NCI-H2227 treated with DMSO at 0.1 percent for 48 hours (cell line): ENCODE measurements at places on chromosomes 2 and 18.
A peak's percentile ranks its signal among the peaks of the same experiment; 100 is the strongest.

DNA sequence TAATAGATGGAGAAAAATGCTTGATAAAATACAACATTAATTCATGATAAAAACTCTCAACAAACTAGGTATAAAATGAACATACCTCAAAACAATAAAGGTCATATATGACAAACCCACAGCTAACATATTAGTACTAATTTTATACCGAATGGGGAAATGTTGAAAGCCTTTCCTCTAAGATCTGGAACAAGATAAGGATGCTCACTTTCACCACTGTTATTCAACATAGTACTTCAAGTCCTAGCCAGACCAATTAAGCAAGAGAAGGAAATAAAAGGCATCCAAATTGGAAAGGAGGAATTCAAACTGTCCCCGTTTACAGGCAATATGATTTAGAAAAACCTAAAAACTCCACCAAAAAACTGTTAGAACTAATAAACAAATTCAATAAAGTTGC, 61.5 kb upstream of the CTIF start:
- no peak for DNase-seq

GRCh38 chr2:26144953-26145680, 27.8 kb upstream of the GAREM2 start:
- DNase-seq: peak; percentile 49

GRCh38 chr2:23761638-23762037, 165.3 kb downstream of the ATAD2B start:
- no peak for DNase-seq

GRCh38 chr18:50287028-50287440, 458 bp downstream of the CXXC1 start:
- no peak for DNase-seq

- DNase-seq: no peak
Measured at GRCh38 chr2:148789059-148789458, 86.0 kb upstream of the KIF5C start.

- DNase-seq: peak; percentile 6
Measured at GRCh38 chr2:4965556-4966320, 726.4 kb upstream of the SOX11 start.

DNA sequence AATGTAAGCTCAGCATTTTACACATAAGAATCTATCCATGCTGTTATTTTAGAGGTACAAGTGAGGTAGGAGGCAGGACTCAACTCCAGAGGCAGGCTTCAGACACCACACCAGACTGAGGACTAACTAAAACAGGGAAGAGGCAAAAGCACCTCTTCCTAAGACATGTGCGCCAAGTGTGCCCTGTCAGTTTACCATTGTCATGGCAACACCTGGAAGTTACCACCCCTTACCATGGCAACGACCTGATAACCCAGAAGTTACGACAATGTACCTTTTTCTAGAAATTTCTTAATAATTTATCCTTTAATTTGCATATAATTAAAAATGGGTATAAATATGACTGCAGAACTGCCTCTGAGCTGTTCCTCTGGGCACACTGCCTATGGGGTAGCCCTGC, 160.1 kb downstream of the FAM124B start:
- no peak for DNase-seq

- no peak for DNase-seq
Measured at GRCh38 chr2:168703926-168704325, 98.5 kb upstream of the NOSTRIN start.

DNA sequence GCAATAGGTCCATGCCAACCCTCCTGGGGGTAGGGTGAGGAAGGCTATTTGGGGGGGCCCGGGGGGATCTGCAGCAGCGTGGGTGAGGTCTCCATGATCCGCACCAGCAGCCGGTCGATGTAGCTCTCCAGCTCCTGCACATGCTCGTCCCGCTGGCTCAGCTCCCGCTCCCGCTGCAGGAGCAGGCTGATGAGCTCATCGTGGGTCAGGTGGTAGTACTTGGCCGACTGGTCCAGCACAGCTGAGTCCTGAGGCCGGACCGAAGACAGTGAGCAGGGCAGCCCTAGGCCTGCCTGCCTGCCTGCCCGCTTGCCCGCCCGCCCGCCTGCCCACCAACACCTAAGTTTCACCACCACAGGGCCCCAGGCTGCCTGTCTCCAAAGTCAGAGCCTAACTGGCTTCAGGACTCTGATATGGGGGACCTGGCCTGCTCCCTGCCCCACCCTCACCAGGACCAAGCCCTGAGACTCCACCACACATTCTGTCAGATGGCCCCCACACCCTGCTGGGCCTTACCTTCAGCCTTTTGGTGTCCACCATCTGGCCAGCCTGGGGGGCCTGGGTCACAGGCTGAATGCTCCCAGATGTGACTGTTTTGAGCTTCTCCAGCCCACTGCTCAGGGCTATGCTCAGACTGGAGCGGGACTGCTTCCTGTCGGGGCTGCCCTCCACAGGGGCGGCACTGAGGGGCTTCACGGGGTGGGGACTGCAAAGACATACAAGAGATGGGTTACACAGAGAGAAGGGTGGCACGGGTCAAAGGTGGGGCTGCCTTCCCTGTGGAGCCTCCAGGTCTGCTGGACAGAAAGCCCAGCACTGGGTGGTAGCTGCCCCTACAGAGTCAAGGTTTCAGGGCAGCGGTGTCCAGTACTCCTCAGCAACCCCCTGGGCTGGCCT, 4.2 kb upstream of the SFXN5 start:
- no peak for DNase-seq

DNA sequence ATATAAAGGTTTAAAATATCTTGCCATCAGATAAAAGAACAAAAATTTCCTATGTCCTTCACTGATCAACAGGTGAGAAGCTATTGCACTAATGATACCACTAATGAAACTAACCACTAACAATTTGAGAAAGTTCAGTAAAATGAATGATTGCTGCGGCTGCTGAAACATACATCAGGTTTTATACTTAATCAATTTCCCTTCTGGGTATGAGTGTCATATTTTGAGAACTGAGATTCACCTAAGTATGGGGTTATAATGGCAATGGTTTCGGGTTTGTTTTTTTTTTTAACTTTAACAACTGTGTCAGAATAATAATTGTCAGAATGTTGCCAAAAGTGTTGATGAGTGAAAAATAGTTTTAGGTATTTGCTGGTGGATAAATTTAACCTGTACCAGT, 151.3 kb upstream of the SLC39A10 start:
- no peak for DNase-seq

GRCh38 chr2:164205347-164205746, 415.9 kb downstream of the GRB14 start:
- no peak for DNase-seq

DNA sequence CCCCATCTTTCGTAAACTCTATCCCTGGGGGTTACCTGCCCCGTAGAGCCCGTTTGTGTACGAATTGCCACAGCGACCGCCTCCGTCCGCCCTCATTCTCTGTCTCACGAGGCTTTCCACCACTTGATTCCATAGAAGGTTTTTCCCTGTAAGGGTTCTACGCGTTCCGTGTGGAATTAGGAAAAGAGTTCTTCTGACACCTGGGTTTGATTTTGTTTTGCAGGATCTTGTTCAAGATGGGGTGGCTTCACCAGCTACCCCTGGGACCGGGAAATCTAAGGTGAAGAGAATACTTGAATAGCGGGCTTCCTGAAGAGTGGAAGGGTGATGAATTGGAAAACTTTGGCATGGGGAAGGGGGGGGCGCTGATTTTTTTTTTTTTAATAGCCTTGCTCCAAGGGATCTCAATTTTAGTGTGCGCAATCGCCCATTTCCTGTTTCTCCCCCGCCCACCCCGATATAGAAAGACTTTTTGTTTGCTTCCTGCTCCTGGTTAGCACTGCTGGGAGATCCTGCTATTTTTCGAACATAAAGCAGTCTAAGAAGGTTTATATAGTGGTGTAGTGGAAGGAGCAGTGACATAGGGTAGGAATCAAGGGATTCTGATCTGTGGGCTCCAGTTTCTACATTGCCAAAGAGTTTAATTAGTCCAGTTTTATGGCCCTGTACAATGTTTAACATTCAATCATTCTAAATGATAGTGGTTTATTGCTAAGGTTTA, 564 bp downstream of the GCC2 start:
- DNase-seq: peak; percentile 31

GRCh38 chr2:146251328-146251727, 1593.5 kb upstream of the ACVR2A start:
- no peak for DNase-seq
